ENCODE measurements at places on chromosomes 3 and 15.

GRCh38 chr3:85604641-85605040 lies 645.9 kb downstream of the CADM2 start:
- DNase-seq, result no peak

GRCh38 chr3:72811571-72811970 lies 36.7 kb downstream of the SHQ1 start:
- no peak for DNase-seq

DNA sequence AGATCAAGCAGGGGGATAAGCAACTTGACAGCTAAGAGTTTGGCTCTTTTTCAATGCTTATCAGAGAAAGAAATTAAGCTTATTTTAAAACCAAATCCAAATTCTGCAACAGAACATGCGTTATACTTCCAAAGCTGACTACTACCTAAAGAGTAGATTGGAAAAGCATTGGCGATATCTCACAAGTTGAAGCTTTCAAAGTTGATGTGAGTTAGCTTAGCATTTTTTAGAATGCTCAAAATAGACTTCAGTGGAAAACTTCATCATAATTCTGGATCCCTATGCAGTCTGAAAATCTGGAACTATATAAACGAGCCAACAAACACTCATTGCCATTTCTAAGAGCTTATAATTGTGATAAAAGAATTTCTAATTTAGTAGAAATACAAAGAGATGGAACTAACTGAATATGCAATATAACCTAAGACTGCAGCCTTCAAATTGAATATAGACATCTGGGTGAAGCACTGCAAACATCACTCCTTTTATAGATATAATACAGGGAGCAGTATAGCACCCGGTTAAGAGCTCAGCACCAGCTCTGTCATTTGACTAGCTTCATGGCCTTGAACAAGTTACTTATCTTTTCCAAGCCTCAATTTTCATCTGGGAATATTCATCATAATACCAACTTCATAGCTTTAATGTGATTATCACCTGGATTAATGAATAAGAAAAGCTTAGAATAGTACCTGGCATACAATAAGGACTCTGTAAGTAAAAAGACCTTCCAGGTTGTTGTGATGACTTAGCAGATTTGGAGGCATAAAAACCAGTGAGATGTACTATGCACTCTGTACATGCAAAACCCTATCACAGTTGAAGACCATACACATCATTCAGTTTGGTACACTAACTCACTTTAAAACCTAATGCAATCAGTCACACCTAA lies 242.7 kb upstream of the TTC14 start:
- DNase-seq, result no peak

DNA sequence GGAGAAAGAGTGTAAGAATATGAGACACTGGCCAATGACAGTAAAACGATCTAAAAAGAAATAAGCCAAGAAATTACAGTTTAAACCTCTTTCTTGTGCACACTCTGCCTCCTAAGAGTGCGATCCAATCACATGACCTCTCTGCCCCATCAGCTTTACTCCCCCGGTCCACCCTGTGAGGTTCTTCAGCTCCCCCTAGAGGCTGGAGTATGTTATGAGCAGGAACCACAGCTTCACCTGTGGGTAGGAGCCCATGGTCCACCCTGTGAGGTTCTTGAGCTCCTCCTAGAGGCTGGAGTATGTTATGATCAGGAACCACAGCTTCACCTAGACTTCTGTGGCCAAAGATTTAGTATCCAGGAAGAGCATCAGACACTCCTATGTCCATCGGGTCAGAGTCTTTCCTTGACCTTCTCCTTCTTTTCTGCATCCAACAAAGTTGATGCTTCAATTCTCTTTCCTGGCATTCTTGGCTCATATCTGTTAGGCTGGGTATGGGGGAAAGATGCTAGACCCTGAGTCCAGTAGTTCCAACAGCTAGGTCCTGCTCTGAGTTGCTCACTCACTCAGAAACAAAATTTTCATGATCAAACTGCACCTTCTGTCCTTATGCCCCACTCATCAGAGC lies 164.0 kb downstream of the MINAR1 start:
- DNase-seq, result peak; percentile 93

GRCh38 chr3:107430996-107431245 lies 53.7 kb downstream of the CCDC54 start:
- DNase-seq, result no peak

DNA sequence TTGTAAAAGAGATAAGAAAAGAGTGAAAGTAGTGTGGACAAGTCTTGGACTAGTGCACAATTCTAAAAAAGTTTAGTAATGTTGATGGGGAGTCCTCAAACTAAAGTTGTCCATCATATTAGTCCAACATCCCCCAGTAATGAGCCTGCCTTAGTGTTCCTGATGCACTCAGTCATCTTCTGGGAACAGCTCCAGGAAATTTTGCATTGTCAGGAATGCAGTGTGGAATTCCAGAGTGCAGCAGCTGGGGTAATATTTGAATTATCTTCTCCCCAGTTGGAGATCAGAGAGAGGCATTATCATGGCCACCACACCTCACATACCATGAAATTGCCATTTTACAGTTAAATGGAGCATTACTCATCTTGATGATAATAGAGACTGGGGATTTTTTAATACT lies 528.8 kb upstream of the NAALADL2 start:
- no peak for DNase-seq

- no peak for DNase-seq
Observed at GRCh38 chr3:84108442-84108971, 850.3 kb upstream of the CADM2 start.

DNA sequence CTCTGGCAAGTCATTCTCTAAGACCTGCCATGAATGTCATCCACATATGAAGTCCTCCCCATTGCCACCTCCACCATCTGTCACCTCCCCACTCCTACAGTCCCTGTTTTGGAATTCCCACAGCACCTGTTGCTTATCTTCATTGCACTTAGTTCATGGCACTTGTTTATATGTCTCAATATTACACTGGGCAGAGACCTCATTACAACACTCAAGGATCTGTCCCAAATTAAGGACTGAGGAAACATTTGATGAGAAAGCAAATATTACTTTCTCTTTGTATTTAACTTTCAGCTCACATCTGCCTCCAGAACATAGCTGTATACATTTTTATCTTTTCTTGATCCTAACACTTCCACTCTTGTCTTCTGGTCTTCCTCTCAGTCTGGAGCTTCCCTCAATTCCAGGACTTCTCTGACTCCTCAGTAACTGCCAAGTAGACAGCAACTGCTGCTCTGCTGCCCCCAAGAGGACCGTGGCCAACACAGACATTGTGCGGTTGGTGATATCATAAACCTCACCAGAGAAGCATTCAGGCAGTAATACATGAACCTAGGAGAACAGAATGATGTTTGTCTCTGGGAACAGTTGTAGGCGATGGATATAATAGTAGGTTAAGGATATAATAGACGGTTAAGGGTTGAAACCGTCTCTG lies 45.0 kb upstream of the FGF12 start:
- peak; percentile 43 for DNase-seq

GRCh38 chr15:61051569-61052031 lies 177.5 kb downstream of the RORA start:
- no peak for DNase-seq

GRCh38 chr15:79994615-79995014 lies 23.6 kb upstream of the BCL2A1 start:
- DNase-seq, result no peak

- no peak for DNase-seq
Observed at GRCh38 chr3:3334491-3334890, 155.0 kb upstream of the CRBN start.

DNA sequence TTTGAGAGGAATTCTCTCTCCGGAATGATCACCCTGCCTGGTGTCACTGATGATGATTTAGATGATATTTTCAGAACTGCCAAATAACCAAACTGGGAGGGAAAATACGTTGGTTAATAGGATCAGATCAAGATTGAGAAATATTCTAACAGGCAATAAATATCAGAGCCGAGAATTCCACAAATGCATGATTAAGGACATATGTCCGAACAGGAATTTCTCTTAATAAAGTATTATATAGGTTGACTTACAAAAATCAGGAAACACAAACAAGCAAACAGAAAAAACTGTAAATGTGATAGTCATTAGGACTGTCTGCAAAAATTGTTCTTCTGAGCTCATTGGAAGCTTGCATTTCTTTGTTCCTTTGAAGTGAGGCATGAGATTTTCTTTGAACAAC lies 75.1 kb upstream of the PHLDB2 start:
- DNase-seq, result no peak

DNA sequence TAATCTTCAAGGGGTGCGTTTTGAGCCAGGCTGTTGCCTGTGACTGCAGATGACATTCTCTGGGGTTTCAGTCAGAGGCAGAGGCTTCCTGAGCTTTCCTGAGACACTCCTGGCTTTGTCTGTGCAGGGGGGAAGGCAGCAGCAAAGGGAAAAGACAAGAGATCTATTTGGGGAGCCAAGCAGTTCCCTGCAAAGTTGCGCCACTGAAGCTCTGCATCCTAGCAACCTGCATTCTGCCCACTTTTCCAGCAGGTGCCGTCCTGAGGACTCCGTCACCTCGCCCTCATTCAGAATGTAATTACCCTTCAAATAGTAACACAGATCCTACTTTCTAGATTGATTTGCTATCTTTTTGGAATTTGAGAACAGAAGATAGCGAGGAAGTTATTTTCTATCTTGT lies 1.9 kb upstream of the TMEM158 start:
- no peak for DNase-seq

DNA sequence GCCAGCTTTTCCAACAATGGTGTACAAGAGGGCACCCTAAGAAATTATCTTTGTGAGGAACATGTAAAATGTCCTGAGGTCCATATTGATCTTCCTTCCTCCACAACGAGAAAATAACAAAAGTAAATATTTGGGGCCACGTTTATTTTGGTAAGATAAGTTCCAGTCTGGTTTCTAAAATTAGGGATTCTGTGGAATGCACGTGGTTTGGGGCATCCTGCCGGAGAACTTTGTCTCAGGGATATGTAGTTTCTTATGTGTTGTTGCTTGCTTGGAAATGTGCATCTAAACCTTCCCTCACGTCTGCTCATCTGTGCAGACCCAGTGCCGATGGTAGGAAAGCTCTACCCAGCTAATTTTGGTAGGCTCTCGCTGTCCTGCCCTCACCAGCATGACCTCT lies 62.8 kb downstream of the CTDSPL start:
- no peak for DNase-seq

- no peak for DNase-seq
Observed at GRCh38 chr3:37544869-37545352, 316.8 kb upstream of the CTDSPL start.

DNA sequence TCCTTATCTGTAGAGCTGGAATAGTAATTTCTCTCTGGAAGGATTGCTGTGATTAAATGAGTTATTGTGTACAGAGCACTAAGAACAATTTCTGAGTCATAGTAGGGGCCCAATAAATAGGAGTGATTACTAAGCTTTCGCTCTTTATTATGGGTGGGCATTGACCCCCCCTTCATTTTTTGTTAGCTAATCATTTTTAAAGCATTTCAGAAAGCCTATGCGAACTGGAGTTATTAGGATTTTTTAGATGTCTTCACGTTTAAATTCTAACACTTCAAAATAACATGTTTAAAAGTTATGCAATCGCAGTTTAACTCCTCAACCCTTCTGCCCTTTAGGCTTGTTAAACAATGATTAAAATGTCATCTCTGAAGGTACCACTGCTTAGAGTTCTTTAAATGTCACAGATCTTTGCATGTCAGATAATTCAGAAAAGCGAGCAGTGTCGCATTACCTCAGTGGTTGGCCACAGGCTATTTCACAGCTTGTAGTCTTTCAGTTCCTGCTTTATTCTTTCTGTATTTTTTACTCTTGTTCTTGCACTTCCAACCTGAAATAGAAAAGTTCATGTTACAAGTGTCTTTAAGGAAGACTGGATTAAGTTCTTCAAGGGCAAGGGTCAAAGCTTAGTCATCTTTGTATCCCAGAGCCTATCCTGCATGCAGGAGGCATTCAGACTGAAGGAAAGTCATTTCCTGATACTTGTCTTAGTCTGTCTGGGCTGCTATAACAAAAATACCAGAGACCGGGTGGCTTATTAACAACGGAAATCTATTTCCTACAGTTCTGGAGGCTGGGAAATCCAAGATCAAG lies 102.9 kb downstream of the FNDC3B start:
- no peak for DNase-seq

- peak; percentile 1 for DNase-seq
Observed at GRCh38 chr3:22846566-22846965, 356.6 kb upstream of the UBE2E2 start.

DNA sequence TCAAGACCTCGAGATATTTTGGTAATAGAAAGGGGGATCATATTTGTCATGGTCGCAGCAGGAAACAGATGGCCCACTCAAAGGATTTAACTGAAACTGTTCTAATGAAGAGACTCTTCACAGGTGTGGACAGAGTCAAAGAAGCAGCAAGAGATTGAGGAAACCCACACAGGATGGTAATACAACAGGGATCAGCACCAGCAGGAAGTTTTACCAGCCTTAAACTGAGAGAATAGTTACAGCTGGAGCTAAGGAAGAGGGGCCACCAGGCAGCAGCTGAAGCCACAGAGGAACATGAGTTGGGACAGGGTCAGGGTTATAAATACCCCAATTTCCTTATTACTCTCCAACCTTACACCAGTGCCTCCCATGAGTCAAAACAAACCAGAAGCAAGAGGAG lies 131.8 kb upstream of the UBE2E2 start:
- no peak for DNase-seq

DNA sequence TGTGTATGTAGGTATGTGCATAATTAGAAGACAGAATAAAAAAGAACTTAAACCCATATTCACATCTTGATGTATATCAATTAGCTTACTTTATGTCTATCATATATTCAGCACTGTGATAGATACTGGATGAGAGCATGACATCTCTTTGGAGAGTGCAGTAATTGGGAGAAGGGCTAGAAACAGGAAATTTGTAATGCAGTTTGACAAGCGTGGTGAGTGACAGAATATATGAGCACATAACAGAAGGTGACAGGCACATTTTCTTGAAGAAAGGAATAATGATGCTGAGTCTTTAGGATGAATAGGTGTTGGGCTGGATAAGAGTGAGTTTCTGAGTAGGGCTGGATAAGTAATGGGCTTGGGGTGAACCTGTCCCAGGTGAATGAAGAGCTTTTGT lies 680.3 kb upstream of the ZNF385D start:
- DNase-seq, result no peak

- no peak for DNase-seq
Observed at GRCh38 chr3:137582484-137582883, 181.6 kb upstream of the SOX14 start.

DNA sequence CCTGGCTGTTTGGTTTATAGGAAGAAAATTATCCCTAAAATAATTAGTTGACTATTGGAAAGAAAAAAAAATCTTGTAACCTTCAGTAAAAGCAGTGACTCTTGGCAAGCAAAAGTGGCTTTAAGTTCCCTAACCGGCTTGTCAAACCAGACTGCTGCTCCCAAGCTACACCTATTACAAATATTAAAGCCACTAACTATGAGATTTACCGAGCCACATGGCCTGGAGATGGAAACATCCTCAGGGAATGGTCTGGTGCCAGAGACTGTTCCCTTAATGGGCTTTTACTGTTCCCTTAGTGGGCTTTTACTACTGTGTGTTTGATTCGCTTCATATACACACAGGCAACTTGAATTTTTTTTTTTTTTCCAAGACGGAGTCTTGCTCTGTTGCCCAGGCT lies 35.9 kb upstream of the ZNF774 start:
- no peak for DNase-seq

GRCh38 chr3:18758047-18758704 lies 333.0 kb upstream of the SATB1 start:
- DNase-seq, result peak; percentile 50

Measured in NCI-H1436 (cell line).